ENCODE measurements at places on chromosomes 13 and 19. TPM values are rescaled to one million over a fixed set of nuclear protein-coding genes. Genes with fewer than 3 reads are reported as not detected.
A peak's percentile ranks its signal among the peaks of the same experiment; 100 is the strongest.

- DNase-seq: peak; percentile 70
Measured at GRCh38 chr13:38262211-38262610, 87.4 kb upstream of the UFM1 start.

- DNase-seq: peak; percentile 84
Measured at GRCh38 chr13:31765138-31765785, 25.9 kb downstream of the RXFP2 start.

GRCh38 chr13:65125236-65125635, 2104.9 kb downstream of the PCDH9 start:
- DNase-seq: peak; percentile 4

- no peak for DNase-seq
Measured at GRCh38 chr13:89828506-89828905, 1519.0 kb upstream of the MIR17HG start.

DNA sequence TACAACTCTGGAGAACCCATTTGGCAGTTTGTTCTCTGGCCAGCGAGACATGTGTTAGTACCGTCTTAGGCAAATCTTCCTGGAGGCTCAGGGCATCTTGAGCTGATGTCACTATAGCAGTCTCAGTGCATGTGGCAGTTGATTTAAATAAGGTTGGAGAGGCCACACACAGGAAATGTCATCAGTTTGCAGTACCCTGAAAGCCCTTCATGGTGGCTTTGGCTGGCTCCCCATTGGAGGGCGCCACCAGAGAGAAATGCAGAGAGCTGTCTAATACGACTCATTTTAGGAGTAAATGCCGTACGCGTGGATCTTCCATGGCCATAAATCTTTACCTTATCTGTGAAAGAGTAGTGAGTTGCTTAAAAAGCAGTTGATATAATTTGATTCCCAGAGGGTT, 163.1 kb downstream of the STK24 start:
- DNase-seq: no peak

GRCh38 chr13:71290963-71291841, 575.8 kb downstream of the DACH1 start:
- peak; percentile 11 for DNase-seq

DNA sequence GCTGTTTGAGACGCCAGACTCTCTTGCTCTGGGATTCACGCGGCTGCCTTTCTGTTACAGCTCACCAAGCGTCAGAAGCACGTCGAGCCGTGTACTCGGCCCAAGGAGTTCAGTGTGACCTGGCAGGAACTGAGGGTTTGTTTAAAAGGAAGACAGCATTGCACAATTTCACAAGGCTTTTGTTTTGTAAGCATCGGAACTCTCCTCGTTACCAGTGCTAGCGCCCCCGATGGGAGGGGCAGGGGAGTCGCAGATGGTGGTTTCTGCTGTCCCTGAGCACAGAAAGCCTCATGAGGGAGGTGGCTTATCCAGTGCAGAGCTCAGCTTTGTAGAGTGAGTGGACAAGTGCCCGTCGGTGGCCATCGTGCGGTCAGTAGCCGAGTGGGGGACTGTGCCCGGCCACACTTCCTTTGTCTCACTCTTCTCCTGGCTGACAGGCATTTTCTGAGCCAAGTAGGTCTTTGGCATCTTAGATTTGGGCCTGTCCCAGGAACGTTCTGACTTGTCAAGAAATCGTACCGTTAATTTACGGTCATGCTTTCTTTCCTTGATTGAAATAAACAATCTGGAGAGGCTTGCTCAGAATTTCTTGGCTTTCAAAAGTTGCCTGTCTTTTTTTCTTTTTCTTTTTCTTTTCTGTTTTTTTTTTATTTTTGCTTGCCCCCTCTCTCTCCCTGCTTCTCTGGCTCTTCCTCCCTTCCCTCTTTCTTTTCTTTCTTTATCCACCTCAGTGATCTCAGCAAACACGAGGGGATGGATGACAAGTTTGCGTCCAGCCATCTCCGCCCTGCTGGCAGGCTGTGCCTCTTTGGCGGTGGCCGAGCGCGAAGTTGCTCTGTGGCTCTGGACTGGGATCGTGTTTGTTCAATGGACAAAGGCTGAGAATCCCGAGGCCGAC, 7.7 kb downstream of the KDM4B start:
- DNase-seq: peak; percentile 98

DNA sequence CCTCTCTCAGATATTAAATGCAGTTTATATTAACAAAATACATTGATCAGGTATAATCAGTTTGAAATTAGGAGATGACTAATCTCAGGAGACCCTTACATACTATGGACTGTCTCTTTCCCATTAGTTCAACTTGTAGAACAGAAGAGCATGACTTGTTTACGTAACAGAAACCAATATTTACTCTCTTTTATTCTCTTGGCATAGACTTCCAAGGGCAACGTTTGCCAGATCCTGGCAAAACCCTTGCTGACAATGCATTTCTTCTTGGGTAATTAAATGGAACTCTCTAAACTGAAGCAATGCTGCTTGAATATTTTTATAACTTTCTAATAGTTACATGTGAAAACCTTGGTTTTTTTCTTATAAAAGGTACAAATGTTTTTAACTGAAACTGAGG, 68.3 kb upstream of the MYO16 start:
- no peak for DNase-seq

GRCh38 chr13:101845245-101846020, 393.0 kb downstream of the ITGBL1 start:
- no peak for DNase-seq

DNA sequence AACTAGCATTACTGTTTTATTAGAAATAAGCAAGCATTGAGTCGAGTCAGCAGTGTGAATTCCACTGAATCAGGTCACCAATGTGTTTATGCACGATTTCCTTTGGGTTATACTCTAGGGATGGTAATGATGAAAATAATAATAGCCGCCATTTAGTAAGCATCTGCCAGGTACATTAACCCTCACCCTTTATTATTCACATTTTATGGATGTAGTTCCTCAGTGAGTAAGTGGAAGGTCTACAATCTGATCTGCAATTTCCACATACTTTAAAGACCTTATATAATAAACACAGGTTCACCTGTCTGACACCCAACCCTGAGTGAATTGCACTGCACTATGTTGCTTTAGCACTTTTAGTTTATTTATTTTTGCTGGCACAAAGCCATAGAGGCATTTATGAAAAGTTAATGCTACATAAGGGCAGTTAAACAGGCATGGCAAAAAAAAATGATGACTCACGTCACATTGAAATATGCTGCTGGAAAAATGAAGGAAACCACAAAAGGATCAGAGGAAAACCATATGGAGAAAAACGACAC, 122.4 kb downstream of the TRPC4 start:
- peak; percentile 71 for DNase-seq

DNA sequence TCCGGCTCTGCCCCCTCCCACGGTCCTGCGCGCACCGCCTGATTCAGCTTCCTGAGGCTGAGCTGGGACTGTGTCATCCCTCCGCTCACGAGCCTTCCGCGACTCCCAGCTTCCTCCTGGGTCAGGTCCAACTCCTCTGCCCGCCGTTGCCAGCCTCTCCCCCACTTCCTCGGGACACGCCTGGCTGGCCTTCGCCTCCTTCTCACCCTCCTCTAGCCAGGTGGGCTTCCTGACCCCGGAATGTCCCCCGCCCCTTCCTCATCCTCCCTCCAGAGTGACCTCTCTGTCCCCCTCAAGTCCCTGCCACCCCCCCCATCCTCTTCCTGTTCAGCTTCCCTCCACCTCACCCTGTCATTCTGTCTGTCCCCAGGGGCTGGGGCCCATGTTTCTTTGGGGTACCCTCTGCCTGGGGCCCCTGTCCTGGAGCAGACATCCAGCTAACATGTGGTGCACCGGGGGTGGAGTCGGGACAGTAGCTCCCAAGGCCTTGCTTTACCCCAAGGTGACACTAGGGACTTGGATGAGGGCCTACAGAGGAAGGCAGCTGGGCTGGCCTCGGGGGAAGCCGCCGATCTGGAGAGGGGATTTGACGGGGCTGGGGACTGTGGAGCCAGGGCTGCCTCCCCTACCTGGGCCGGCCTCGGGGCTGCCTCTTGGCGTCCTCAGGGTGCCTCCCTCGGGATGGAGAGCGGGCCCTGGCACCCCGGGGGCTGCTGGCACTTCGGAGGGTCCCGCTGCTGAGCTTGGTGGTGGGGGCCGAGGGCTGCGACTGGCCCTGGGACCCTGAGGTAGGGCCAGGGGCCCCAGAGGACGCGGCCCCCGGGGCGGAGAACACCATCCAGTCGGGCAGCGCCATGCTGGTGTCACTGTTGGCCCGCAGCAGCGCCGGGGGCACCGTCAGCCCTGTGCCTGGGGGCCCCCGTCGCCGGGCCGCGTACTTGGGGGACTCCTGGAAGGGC, 16.5 kb downstream of the SHANK1 start:
- no peak for DNase-seq

- peak; percentile 95 for DNase-seq
Measured at GRCh38 chr19:47227352-47228167, 3.4 kb downstream of the BBC3 start.

DNA sequence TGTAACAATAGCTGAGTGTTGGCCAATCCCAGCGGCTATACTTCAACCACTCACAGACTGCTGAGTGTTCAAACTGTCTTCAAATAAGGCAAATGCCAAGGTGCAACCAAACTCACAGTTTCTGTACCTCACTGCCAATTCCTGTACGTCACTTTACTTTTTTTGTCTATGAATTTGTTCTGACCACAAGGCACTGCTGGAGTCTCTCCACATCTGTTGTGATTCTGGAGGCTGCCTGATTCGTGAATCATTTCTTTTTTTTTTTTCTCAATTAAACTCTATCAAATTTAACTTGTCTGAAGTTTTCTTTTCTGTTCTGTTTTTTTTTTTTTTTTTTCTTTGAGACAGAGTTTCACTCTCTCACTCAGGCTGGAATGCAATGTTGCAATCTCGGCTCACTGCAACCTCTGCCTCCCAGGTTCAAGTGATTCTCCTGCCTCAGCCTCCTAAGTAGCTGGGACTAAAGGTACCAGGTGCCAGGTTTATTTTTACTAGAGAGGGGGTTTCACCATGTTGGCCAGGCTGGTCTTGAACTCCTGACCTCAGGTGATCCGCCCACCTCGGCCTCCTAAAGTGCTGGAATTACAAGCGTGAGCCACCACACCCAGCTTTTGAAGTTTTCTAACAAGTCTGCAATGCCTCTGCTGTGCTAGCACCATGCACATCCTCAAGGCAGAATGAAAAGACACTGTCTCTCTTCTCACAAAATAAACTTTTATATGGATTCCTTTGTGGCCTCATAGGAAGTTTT, 401.7 kb downstream of the IRS2 start:
- DNase-seq: peak; percentile 14

- peak; percentile 70 for DNase-seq
Measured at GRCh38 chr19:31110336-31110735, 238.9 kb downstream of the TSHZ3 start.

DNA sequence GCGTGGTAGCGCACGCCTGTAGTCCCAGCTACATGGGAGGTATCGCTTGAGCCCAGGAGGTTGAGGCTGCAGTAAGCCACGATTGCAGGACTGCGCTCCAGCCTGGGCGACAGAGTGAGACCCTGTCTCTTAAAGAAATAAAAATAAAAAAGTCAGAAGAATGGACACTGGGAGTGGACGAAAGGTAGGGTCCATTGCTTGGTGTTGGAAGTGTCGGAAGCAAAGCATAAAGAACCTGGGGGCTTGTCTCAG, 392 bp upstream of the ARHGAP33 start:
- no peak for DNase-seq

GRCh38 chr13:100333141-100333540, 244.2 kb downstream of the PCCA start:
- no peak for DNase-seq

DNA sequence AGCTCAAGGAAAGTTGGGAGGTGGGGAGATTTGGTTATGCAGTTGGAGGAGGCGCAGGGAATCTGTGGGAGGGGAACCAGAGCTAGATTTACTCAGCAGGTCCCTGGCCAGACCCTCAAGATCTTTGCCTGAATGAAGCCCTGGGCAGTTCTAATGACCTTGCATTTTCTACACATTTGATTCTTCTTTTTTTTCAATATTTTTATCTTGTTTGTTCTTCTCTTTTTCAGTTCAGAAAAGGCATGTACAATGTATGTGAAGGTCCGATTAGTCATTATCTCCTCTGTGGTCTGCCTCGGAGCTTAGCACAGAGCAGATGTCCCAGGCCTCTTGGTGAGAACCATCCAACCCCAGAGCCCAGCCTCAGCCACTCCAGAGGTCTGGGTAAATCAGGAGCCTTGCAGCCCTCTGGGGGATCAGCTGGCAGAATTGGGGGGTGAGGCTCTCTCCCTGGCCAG, 24.2 kb downstream of the SERP2 start:
- no peak for DNase-seq

GRCh38 chr19:12546903-12547302, 4.4 kb downstream of the ZNF564 start:
- no peak for DNase-seq

GRCh38 chr19:871446-872265, 12.2 kb downstream of the CFD start:
- DNase-seq: no peak

DNA sequence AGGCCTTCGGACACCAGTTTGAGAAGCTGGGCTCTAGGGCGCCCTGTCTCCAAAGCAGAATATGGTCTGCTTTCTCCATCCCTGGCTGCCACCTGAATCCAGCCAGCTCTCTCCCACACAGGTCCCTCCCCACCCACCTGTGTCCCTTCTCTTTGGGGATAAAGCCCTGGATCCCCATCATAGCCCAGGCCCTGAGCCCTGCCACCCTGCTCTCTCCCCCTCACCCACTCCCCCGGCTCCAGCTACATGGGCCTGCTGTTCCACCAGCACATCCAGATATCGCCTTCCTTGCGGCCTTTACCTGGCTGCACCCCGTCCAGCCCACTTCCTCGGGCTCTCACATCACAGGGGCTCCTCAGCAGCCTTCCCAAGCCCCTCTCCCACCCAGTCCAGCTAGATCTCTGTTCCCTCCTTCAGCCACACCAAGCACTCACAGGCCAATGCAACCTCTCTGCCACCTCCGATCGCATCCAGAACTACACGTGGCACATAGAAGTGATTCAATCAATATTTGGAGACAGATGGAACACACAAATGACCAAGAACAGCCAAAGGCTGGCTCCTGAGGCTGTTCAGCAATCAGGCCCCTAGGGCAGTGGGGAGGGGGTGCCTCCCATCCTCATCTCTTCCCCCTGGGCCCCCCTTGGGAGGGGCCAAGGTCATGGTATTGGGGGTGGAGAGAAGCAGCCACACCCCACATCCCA, 7.6 kb downstream of the AKT2 start:
- DNase-seq: no peak

DNA sequence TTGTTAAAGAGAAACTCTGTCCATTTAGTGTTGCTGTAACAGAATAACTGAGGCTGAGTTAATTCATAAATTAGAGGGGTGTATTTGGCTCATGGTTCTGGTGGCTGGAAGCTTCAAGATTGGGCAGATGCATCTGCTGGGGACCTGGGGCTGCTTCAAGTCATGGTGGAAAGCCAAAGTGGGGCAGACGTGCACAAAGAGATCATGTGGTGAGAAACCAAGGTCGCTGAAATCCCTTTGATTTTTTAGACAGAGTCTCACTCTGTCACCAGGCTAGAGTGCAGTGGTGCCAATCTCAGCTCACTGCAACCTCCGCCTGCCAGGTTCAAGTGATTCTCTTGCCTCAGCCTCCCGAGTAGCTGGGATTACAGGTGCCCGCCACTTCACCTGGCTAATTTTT, 46.0 kb downstream of the RCBTB2 start:
- DNase-seq: no peak

The HCST gene
- total RNA-seq: 0.81 TPM

The FBN3 gene
- not detected for total RNA-seq

The LSM14A gene
- total RNA-seq: 55.5 TPM

The ZNF586 gene
- 13.7 TPM for total RNA-seq

The ADGRE1 gene
- total RNA-seq: not detected

All from fibroblast of the aortic adventitia (primary cell).